Stimulated activated CD4-positive, alpha-beta T cell treated with anti-CD3 and anti-CD28 coated beads, Interleukin-1b, Interleukin-23, amount 100 ng/mL, for 1 hour (primary cell): ENCODE measurements at places on chromosomes 3 and 15.

DNA sequence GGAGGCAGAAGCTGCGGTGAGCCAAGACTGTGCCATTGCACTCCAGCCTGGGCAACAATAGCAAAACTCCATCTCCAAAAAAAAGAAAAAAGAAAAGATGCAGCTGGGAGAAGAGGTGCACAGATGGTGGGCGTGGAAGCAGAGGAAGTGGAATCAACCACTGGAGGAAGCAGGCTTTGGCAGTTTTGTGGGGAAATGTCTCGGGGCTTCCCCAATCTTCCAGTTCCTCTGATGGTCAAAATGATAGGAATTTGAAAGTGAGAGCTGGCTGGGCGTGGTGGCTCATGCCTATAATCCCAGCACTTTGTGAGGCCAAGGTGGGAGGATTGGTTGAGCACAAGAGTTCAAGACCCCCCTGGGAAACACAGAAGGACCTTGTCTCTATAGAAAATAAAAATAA lies 48.1 kb upstream of the SMAD3 start:
- no peak for DNase-seq

- DNase-seq = no peak
Observed at GRCh38 chr15:77107531-77108355, 36.8 kb upstream of the TSPAN3 start.

DNA sequence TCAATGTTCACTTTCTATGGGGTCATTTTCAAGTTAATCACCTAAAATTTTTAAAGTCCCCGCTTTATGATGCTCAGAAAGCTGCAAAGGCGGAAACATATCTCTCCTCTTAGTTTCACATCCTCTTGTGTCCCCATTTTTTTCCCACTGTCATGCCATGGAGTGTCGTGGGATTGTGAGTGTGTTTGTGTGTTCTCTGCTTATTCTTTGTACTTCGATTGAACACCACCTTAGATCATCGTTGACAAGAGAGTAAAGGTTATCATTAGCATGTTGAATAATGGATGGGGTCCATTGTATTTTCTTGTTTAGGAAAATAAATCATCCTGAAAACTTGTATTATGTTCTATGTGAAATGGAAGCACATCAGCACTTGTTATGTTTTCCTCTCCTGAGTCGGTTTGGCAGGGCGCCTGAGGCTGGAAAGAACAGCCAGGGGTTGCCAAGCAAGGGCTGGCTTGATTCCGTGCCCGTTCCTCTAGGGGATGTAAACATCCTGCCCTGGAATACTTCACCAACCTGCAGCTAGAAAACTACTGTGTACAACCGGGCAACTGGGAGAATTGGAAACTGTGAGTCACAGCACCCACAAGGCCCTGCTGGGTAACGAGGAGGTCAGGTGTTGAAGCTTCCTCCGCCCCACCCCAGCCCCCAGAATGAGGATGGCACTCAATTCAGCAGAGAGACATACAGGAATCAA lies 67.2 kb downstream of the EIF4E3 start:
- DNase-seq = no peak

GRCh38 chr3:115272036-115272824 lies 125.1 kb upstream of the ZBTB20 start:
- DNase-seq = no peak

DNA sequence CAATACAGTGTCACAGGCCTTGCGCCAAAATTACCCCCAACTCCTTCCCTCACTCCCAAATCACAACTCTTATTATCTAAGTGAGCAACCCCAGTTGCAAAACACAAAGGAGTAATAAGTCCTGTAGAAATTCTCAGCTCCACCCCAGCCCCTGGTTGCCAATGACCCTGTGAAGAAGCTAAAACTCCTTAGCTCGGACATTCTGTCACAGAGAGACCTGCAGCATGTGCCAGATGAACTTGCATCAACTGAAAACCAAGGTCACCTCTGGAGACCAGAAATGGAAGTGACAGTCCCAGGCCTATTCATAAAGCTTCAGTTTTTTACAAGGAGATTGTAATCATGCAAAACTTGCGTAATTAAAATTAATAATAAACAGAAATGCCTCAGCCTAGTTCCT lies 55.2 kb downstream of the RBPMS2 start:
- DNase-seq = no peak

GRCh38 chr3:11481556-11481955 lies 162.2 kb downstream of the VGLL4 start:
- DNase-seq = no peak

DNA sequence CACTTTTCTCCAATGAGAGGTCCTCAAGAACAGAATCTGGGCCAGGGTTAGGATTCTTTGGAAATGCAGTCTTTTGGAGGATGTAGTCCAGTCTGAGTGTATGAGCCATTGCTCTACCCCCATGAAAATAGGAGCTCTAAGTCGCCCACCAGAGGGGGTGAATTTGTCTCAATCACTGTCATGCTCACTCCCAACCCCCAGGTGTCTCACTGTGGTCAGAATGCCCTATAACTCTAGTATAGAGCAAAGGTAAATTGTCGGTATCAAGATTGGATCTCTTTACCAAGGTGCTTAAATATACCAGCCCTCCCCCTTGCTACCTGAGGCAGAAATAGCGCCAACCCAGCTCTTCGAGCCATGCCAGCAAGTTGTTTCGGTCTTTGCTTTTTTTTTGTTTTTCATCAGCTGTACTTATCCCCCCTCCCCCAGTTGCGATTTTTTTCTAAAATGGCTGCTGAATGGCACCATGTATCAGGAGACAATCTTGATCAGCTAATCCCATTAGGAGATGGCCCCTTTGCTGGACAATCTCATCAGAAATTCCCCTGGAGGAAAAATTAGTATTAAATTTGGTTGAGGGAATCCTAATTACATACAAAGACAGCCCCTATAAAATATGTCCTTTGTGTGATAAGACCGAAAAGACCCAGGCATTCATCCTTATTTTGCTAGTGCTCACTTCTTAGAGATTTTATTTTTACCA lies 130.7 kb downstream of the EBLN2 start:
- DNase-seq = no peak

DNA sequence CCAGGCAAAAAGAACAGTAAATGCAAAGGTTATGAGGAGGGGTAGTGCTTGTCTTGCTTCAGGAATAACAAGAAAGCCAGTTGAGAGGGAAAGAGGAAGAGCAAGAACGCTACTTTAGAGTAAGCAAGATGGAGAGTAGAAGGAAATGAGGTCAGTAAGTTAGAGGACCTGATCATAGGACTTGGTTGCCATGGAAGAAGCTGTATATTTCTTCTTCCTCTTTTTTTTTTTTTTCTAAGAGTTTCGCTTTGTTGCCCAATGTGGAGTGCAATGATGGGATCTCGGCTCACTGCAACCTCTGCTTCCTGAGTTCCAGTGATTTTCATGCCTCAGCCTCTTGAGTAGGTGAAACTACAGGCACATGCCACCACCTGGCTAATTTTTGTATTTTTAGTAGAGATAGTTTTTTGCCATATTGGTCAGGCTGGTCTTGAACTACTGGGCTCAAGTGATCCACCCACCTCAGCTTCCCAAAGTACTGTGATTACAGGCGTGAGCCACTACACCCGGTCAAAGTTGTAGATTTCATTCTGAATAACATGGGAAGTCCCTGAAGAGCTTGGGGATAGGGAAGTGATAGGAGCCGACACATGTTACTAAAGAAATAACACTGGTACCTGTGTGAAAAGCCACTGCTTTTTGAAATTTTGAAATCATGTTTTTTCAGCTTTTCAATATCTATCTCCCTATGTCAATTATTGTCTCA lies 527.9 kb upstream of the NAALADL2 start:
- DNase-seq = no peak

DNA sequence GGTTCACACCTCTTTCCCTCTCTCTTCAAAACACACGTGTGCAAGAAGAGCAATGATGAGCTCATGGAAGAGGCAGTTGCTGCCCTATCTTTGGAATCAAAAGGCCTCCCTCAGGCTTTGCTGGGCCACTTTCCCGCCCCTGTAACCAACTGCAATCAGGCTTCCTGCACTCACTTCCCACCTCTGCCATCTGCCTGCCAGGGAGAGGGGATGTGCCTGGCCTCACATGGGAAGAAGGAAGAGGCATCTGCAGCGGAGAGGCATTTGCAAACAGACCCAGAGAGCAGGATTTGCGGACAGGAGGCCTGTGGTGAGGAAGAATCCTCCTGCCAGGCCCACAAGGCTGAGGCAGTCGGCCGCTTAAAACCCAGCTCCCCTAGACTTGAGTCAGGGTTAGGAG lies 175.6 kb upstream of the ATP10A start:
- DNase-seq = no peak

DNA sequence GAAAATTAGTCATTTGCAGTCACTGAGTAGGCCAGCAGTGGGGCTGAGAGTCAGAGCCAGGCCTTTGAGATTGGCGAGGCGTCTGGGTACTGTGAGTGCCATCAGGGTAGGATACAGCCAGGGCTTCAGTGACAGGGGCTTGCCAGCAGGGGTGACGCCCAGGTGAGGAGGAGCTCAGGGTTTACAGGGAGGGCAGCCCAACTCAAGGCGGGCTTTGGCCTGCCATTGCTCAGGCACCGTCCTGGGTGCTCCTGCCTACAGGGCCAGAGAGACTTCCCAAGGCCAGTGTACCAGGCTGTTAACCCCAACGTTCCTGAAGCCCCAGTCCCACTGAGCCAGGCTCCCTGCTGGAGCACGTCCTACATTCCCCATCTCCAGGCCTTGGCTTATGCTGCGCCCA lies 152.0 kb downstream of the FBLN2 start:
- DNase-seq = no peak

DNA sequence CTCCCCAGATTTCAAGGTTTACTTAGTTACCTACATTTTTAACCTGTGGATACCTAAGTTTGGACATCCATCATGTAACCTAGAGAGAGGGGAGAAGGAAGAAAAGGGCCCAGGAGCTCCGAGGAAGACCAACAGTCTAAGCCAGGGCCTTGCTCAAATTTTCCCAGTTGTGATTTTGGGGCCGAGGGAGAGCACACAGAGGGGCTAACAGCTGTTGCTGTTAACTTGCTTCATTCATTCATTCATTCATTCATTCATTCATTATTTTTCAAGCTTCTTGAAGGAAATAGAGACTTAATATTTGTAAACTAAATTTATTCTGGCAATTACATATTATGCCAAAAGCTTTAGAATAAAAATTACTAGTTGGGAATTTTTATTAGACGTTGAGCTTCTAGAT lies 22.9 kb downstream of the SYNM start:
- DNase-seq = no peak

- DNase-seq = no peak
Observed at GRCh38 chr3:76061654-76062053, 276.3 kb upstream of the ZNF717 start.

DNA sequence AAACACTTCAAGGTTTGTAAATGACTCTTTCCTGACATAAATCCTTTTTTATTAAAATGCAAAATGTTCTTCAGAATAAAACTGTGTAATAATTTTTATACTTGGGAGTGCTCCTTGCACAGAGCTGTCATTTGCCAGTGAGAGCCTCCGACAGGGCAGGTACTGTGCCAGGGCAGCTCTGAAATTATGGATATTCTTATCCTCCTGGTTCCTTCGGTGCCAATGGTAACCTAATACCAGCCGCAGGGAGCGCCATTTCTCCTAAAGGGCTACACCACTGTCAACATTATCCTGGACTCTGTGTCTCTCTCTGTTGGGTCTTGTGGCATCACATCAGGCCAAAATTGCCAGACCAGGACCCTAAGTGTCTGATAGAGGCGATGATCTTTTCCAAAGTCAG lies 33.0 kb downstream of the CHDH start:
- no peak for DNase-seq

DNA sequence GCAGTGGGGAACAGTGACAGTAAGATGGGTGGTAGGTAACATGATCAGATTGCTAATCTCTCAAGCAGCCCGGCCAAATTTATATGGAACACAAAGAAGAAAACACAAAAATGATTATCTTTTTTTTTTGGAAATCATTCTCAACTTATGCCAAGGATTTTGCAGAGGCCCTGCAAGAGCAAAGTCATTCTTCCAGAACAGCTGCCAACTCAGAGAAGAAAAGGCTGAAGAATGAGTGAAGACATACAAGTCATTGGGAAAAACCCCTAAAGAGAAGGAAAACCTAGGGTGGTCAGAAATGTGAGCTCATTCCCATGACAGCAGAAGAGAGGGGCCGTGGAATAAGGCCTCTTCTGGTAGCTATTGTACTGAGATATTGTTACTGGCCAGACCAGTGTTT lies 246.7 kb downstream of the SHOX2 start:
- DNase-seq = no peak

- DNase-seq = no peak
Observed at GRCh38 chr3:123781138-123781537, 103.0 kb downstream of the MYLK start.

- no peak for DNase-seq
Observed at GRCh38 chr3:172213200-172213599, 173.8 kb downstream of the FNDC3B start.

- no peak for DNase-seq
Observed at GRCh38 chr15:25236143-25236860, 202.5 kb downstream of the UBE3A start.

GRCh38 chr3:43872901-43873300 lies 182.2 kb downstream of the ABHD5 start:
- DNase-seq = no peak

DNA sequence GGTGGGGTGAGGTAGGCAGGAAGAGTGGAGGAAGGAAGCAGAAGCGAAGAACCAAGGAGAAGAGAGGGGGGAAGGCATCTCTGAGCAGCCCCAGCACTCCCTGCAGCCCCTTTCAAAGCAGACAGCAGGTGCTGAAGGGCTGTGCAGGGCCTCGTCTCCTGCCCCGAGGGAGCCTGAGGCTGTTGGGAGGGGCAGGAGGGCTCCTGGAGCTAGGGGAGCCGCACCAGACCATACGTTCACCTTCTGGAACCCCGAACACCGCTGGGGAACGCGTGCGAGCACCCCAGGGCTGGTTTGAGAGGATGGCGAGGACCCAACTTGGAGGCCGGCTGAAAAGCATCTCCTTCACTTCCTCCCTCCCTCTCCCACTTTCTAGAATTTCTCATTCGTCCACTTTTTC lies 259.8 kb downstream of the FAM43A start:
- DNase-seq = no peak

DNA sequence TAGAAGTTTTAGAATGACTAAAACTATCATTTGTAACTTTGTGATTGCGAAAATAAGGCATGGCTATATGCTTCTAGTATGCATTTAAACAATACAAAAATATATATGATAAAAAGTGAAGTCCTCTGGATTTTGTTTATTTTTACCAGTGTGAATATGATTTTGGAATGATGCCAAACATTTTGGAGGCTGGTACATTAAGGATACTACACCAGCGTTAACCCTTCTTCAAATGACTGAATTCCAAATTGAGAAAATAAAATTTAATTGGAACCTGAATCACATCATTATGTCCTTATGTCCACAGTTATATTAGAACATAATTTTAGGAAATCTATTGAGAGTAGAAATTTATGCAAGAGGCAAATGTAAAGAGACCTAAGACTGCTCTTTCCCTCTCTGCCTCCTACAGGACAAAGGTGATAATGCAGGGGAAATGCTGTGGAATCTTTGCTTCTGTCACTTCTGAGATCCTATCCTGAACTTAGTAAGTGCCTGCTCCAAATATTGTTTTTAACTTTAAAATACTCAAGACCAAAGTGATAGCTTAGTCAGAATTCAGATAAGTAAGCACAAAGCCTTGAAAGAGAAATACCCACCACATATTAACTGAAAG lies 121.1 kb upstream of the NANOGP8 start:
- no peak for DNase-seq

GRCh38 chr15:85499371-85499887 lies 119.0 kb downstream of the AKAP13 start:
- DNase-seq = no peak

GRCh38 chr15:40843885-40844695 lies at the start of gene SPINT1:
Gene SPINT1, plus strand, starts transcription at chr15:40844048. Its CDS starts 507 bp downstream, at chr15:40844555.
- DNase-seq = peak; percentile 51
